Endothelial cell (in vitro differentiated cells): ENCODE measurements at places on chromosomes 7 and 10. TPM values are rescaled to one million over a fixed set of nuclear protein-coding genes. Genes with fewer than 3 reads are reported as not detected.

- no peaks in the 10 kb centered on the region for H3K27me3 ChIP-seq
- no peak for DNase-seq
- H3K36me3 ChIP-seq = no peaks in the 10 kb centered on the region
These were observed 79.1 kb upstream of the NME8 start for GRCh38 chr7:37769291-37769690.

GRCh38 chr7:98232799-98233198 lies 19.2 kb downstream of the TECPR1 start:
- no peak overlapping the region for H3K4me3 ChIP-seq
- no peak for DNase-seq
- H3K36me3 ChIP-seq = peaks cover 17% of the 10 kb centered on the region

The CYP2C19 gene
- total RNA-seq = not detected

DNA sequence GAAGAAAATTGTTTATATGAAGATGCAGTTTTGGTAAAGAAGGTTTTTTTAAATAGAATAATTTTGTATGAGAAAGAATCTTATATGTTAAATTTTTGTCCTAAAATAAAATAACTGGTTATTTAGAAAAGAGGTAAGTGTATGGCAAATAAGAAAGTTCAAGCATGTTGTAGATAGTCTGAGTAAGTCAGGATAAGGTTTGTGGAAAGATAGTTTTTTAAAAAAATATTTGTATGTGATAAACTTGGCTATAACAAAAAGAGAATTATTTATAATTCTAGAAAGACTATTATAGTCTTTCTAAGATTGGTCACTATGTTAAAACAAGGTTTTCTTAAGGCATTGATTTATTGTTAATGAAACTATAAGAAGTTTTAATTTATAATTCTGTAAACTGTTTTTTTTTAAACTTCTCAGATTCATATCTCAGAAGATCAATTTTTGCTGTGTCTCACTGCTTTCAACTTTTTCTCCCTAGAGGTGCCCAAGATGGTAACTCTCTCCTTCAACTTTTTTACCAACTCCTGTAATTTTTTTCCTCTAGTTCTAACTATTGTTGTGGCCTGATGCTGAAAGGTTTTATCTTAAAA lies 698.6 kb downstream of the CCSER2 start:
- H3K27me3 ChIP-seq = no peaks in the 10 kb centered on the region
- no peak overlapping the region for H3K27ac ChIP-seq
- peaks cover 2% of the 10 kb centered on the region for H3K36me3 ChIP-seq

- no peak for DNase-seq
- no peaks in the 10 kb centered on the region for H3K36me3 ChIP-seq
- no peaks in the 10 kb centered on the region for H3K27me3 ChIP-seq
- no peaks in the 10 kb centered on the region for H3K4me1 ChIP-seq
- no peak overlapping the region for H3K27ac ChIP-seq
These were observed 120.5 kb upstream of the IMMP2L start for GRCh38 chr7:111682588-111683340.

DNA sequence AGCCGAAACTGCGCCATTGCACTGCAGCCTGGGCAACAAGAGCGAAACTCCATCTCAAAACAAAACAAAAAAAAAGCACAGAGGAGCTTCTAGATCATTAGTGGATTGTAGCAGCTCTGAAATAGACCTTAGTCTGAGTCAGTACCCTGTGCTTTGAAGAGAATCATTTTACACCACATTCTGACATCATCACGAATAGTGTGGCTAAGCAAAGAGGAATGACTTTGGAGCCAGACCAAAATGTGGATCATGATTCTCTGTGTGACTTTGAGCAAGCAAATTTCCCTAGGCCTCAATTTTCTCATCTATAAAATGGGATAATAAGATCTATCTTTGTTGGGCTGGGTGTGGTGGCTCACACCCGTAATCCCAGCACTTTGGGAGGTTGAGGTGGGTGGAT lies 618.9 kb downstream of the CALN1 start:
- no peak for DNase-seq
- H3K4me1 ChIP-seq = no peaks in the 10 kb centered on the region
- no peaks in the 10 kb centered on the region for H3K27me3 ChIP-seq
- H3K36me3 ChIP-seq = no peaks in the 10 kb centered on the region
- H3K27ac ChIP-seq = no peak overlapping the region
- no peak overlapping the region for H3K4me3 ChIP-seq

The TACC2 gene
- total RNA-seq = 32.2 TPM

DNA sequence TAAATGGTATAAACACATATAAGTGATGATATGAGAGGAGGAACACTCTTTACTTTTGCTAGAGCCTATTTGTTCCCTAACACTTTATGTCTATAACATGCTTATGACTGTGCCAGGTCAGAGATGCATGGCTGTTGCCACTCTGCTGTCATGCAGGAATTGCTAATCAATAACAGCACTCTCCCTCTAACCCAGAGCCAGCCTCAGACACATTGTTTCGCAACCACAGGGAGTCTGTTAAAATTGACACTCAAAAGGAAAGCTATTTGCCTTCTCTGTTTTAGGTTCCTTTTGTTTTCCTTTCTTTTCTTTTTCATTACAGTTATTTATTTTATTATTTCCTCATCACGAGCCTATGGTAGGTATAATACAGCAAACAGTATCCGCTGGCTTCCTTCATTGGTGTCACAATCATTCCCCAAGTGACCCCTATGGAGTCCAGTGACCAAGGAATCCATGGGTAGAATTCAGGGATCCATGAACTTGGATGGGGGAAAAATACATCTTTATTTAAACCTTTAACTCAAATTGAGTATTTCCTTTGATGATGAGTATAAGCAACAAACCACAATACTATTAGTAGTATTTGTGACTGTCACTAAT lies 6.8 kb downstream of the PON2 start:
- H3K27ac ChIP-seq = no peak overlapping the region
- no peak overlapping the region for H3K4me3 ChIP-seq
- H3K36me3 ChIP-seq = peaks cover 10% of the 10 kb centered on the region
- peaks cover 28% of the 10 kb centered on the region for H3K4me1 ChIP-seq

The GRID2IP gene
- total RNA-seq = 0.08 TPM

DNA sequence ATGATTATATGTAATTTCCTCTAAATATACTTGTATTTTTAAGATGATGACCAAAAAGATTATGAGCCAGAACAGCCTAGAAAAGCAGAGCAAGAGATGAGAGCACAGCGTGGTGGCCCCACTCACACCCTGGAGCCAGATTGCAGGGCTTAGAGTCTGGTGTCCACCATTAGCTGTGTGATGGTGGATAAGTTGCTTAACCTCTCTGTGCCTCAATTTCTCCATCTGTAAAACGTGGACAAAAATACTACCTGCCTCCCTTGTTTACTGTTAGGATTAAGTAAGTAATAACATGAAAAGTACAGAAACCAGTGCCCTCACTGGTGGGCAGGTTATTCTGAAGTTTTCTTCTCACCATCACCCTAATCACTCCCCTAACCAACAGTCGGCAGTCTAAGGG lies 212.3 kb downstream of the COBL start:
- H3K36me3 ChIP-seq = no peaks in the 10 kb centered on the region
- no peak overlapping the region for H3K27ac ChIP-seq

DNA sequence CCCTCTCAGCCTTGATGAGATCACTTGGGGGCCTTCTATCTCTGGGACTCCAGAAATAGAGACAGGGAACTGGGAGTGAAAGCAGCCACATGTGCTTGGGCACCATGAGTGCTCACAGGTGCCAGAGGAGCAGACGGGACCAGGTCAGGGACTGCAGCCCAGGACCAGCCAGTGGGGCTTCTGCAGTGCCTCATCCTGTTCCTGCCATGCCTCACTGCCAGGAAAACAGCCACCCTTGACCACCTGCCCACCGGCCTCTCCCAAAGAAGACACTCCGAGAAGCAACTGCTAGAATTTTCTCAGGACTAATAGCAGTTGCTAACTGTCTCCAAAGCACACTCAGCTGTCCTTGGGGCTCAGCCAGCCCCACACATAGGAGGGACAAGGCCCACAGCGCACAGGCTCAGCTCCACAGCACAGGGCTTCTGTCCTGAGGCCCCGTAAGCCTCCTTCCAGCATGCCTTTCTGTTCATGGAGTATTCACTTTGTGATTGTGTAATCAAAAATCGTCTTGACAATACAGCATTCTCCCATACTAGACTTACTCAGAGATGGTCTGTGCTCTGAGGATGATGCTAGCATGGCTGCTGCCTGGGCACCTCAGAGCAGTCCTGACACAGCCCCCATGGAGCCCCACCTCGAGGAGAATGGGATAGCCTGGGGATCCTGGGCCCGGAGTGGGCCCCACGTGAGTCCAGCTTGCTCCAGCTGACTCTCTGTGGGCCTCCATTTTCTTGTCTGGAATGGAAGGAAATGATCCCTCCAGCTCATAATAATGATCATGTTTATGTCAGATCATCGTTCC lies 115.7 kb upstream of the RET start:
- H3K36me3 ChIP-seq = no peaks in the 10 kb centered on the region
- no peak overlapping the region for H3K27ac ChIP-seq
- no peaks in the 10 kb centered on the region for H3K27me3 ChIP-seq
- peaks cover 5% of the 10 kb centered on the region for H3K4me1 ChIP-seq

- DNase-seq = no peak
- H3K4me3 ChIP-seq = no peak overlapping the region
- H3K36me3 ChIP-seq = no peaks in the 10 kb centered on the region
- H3K27me3 ChIP-seq = peaks cover 8% of the 10 kb centered on the region
These were observed 248.2 kb downstream of the SKAP2 start for GRCh38 chr7:26616235-26616634.

GRCh38 chr10:27779462-27780015 lies 33.9 kb upstream of the MKX start:
- no peak for DNase-seq
- H3K4me1 ChIP-seq = no peaks in the 10 kb centered on the region
- H3K27me3 ChIP-seq = no peaks in the 10 kb centered on the region
- H3K27ac ChIP-seq = no peak overlapping the region
- H3K4me3 ChIP-seq = no peak overlapping the region

DNA sequence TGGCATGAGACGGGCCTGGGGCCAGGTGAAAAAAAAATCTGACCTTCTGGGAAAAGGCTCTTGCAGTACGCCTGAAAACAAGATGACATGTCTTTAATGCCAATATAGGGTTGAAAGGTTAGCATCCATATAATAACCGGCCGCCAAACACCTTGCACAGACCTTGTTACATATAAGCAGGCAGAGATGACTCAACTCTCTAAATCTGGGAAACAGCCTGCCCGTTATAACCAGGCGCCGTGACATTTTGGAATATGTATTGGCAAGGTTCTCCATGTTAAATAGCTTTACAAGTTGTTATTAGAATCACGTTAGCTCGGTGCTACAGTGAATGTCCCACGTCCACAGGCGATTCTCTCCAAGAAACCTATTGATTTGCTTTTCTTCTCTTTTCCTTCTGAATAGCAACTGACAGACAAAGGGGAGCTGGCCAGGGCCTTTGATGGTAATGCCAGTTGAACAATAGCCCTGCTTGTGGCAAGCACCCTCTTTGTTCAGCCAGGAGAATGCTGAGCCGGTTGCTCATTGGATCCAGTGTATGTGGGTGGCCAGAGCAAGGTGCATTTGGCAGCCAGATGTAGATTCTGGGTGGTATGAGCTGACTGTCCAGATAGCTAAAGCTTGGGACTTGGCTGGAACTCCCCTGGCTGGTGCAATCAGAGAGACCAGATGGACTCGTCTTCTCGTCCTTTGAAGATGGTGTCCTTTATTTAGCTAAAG lies 80.1 kb upstream of the AUTS2 start:
- H3K4me1 ChIP-seq = peaks cover 20% of the 10 kb centered on the region
- no peaks in the 10 kb centered on the region for H3K36me3 ChIP-seq
- peaks cover 3% of the 10 kb centered on the region for H3K27me3 ChIP-seq
- H3K4me3 ChIP-seq = no peak overlapping the region
- H3K27ac ChIP-seq = no peak overlapping the region

GRCh38 chr10:72170263-72170662 lies 45.5 kb upstream of the ANAPC16 start:
- DNase-seq = no peak
- no peak overlapping the region for H3K4me3 ChIP-seq
- peaks cover 2% of the 10 kb centered on the region for H3K4me1 ChIP-seq

The CHCHD1 gene
- 22.5 TPM for total RNA-seq

The SPDYE9 gene
- 0.13 TPM for total RNA-seq

DNA sequence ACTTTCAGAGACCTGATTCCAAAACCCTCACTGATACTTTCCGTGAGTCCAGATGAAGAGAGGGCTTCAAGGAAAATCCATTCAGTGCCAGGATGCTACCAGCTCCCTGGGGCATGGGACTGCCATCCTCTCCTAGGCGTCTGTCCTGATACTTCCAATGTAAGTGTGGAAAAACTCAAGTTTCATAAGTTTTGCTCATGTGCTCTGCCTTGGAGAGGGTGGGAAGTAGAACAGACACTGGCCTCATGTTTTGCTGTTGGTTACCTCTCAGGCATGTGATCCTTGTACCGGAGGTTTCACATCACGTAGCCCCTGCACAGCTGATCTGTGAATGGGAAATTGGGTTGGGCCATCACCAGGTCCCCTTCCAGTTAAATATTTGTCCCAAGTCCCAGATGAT lies 517.1 kb downstream of the RPS24 start:
- H3K36me3 ChIP-seq = peaks cover 16% of the 10 kb centered on the region
- H3K4me1 ChIP-seq = peaks cover 34% of the 10 kb centered on the region
- DNase-seq = no peak
- H3K27ac ChIP-seq = peak overlapping the region; percentile 85
- no peaks in the 10 kb centered on the region for H3K27me3 ChIP-seq
- H3K4me3 ChIP-seq = no peak overlapping the region

DNA sequence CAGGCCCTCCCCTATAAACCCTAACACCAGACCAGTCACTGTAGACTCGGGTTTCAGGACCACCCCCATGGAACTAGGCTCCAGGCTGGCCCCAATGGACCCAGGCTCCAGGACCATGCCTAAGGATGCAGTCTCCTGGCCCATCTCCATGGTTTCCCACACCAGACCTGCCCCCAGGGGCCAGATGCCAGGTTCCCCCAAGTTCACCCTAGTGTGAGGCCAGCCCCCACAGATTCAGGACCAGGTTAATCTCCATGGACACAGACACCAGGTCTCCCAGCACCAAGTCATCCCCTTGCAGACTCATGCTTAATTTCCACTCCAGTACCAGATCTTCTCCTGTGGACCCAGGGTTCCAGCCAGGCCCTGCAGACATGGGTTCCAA lies 103.8 kb upstream of the LANCL2 start:
- H3K4me1 ChIP-seq = peaks cover under 1% of the 10 kb centered on the region
- no peak overlapping the region for H3K4me3 ChIP-seq
- H3K27ac ChIP-seq = no peak overlapping the region
- no peaks in the 10 kb centered on the region for H3K27me3 ChIP-seq
- no peak for DNase-seq

DNA sequence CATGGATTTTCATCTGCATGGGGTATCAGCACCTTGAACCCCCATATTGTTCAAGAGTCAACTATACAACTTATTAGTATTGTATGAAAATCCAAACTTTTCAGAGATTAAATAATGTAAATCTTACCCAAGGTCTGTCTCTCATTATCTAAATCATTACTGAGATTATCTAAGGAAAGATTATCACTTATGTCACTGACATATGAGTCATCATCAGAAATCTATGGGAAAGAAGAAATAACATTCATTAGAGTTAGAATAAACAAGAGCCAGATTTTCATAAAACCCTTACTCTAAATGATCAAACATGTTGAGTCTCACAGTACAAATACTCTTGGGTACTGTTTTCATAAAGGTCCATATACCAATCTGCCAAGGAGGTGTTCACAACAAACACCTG lies 83.3 kb upstream of the GSDME start:
- no peaks in the 10 kb centered on the region for H3K36me3 ChIP-seq
- no peak overlapping the region for H3K4me3 ChIP-seq
- no peak overlapping the region for H3K27ac ChIP-seq
- DNase-seq = no peak
- peaks cover 10% of the 10 kb centered on the region for H3K4me1 ChIP-seq

The ZNF365 gene
- total RNA-seq = not detected
